Heart left ventricle (tissue), 16 donors: ENCODE measurements at places on chromosomes 1 and 21. TPM values are rescaled to one million over a fixed set of nuclear protein-coding genes. Genes with fewer than 3 reads are reported as not detected.
A peak's percentile ranks its signal among the peaks of the same experiment; 100 is the strongest.

COL18A1 gene
- polyA plus RNA-seq: 38.9 TPM

GRCh38 chr1:220825819-220826551 is 39.3 kb downstream of the MTARC1 start:
- DNase-seq: peak; percentile 39

DNA sequence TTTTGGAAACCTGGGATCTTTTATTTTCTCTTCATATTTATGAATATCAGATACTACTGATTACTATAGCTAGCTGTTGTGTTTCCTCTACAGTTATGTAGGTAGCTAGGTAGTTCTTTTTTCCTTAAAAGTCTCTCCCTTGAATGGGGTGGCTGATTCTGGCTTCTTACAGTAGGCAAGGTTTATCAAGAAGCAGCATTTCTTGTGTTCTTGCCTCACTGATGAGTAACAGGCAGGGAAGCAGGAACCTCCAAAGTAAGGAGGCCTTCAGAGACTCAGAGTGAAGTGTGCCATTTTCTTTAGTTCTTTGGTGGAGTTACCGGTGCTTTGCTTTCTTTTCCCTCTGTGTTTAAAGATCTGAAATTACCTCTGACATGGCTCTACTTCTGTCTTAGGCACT is 56.0 kb downstream of the ZMYM4 start:
- no peak for DNase-seq

DNA sequence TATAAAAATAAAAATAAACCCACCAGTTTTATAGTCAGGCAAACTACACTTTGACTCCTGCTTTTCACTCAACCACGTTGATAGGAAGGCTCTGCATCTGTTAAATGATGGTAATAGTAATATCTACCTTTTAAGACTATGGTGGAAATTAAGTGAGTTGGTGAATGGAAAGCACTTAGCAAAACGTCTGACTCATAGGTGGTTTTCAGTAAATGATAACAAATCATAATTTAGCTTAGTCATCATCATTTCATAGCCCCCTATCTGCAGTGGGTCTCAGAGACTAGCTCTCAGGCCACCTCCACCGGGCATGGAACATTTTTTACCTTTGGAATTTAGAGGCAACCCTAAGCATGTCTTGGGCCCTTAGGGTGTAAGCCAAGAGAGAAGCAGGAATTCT is 160.0 kb downstream of the PDE4B start:
- DNase-seq: no peak
